ENCODE measurements at places on chromosomes 3 and 15.

GRCh38 chr3:150238048-150238802, 169.9 kb upstream of the TSC22D2 start:
- no peak for DNase-seq

DNA sequence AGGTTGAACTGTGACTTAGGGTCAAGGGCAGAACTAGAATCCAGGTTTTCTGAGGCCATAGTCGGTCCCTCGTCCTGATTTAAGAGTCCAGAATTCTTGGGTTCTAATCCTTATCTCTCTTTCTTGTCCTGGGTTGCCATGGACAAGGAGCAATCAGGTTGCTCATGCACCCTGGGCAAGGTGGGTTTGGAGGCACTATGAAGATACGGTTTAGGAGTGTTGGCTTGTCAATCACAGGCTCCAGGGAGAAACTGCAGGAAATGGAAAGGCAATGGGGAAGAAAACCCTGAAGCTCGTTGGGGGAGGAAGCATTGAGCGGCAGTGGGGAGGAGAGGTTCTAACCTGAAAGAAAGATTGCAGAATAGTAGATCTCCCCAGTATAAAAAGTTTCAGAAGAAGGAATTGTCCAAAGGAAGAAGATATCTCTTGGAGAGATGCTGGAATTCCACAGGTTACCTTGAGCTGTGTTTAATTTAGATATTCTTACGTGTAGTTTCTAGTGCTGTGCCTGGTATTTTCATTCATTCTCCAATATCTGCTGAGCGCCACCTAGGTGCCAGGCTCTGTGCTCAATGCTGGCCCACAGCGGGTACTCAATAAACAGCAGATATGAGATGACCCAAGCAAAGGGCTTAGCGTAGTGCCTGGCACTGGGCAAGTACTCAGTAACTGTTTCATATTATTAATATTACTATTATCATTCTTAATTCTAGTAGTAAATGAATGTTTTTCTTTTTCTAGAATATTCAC, 2.0 kb downstream of the ACAN start:
- DNase-seq: no peak

GRCh38 chr15:35450492-35450891, 95.5 kb downstream of the DPH6 start:
- no peak for DNase-seq

- DNase-seq: no peak
Measured at GRCh38 chr15:48025118-48025517, 95.7 kb upstream of the SLC24A5 start.

DNA sequence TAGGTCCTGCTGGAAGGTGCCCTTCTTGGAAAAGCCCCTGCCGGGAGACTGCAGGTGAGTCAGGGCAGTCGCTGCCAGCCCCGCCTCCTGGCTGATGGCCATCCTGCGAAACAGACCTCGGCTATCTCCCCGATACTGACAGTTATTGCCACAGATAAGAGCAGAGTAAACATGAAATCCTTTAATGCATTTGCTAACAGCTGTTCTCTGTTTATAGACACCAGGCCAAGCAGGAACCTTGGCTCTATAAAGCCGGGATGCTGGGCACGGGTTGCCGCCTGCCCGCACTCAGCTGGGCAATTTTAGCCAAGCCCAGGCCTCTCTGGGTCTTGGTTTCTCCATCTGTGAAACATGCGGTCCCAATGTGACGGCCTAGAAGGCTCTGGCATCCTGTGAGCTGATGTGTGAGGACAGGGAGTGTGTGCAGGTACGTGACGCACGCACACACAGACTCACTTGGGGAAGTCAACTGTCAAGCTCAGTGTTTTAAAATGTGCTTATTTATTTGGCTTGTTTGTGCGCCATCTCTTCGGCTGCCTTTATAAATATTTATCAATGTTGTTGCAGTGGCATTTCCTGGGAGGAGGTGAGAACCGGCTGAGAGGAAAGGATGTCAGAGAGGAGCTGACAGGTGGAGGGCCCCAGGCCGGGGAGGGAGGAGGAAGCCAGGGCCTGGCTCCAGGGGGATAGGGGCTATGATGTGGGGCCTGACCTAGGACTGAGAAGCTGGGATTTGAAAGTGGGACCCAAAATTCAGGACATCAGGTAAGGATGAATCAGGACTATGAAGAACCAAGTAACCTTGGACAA, 50.8 kb upstream of the PRR23E start:
- no peak for DNase-seq

GRCh38 chr3:125160606-125161371, 51.8 kb downstream of the SLC12A8 start:
- DNase-seq: no peak

- DNase-seq: no peak
Measured at GRCh38 chr3:44301746-44302145, 36.8 kb upstream of the TCAIM start.

GRCh38 chr3:43691120-43691995, 620 bp downstream of the ABHD5 start:
- peak; percentile 44 for DNase-seq

GRCh38 chr15:87902772-87903426, 353.6 kb downstream of the NTRK3 start:
- DNase-seq: no peak

DNA sequence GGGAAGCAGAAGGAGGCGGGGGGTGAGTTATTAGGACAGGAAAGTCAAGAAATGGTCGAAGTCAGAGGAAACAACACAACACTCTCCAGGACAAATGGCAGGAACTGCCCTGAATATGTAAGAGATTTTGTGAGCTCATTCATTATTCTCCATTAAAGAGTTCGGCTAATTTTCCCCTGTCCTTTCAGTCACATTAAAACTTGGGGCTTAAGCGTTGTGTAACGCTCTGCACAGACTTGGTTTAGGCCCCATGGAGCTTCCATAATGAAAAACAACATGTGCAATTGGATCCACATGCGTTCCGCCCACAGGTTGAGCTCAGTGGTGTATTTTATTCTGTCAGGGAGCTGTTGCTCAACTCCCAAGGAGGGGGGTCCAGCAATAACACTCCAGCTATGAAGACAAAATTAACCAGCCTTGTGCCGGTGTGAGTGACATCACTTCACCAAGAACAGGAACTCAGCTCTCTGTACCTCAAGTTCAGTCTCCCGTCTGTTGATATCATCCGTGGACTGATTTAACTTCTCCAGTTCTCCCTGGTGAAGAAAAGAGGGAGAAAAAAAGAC, 2.3 kb downstream of the SH3BP5 start:
- no peak for DNase-seq

GRCh38 chr3:20154928-20155327, 31.1 kb downstream of the SGO1 start:
- no peak for DNase-seq

GRCh38 chr3:46301122-46301835, 52.6 kb upstream of the CCR2 start:
- no peak for DNase-seq

GRCh38 chr15:71532994-71533393, 277.4 kb upstream of the NR2E3 start:
- no peak for DNase-seq

- DNase-seq: peak; percentile 48
Measured at GRCh38 chr15:65862682-65863081, 6.6 kb upstream of the RAB11A start.

- DNase-seq: no peak
Measured at GRCh38 chr15:52350423-52350822, 54.8 kb upstream of the MYO5C start.

DNA sequence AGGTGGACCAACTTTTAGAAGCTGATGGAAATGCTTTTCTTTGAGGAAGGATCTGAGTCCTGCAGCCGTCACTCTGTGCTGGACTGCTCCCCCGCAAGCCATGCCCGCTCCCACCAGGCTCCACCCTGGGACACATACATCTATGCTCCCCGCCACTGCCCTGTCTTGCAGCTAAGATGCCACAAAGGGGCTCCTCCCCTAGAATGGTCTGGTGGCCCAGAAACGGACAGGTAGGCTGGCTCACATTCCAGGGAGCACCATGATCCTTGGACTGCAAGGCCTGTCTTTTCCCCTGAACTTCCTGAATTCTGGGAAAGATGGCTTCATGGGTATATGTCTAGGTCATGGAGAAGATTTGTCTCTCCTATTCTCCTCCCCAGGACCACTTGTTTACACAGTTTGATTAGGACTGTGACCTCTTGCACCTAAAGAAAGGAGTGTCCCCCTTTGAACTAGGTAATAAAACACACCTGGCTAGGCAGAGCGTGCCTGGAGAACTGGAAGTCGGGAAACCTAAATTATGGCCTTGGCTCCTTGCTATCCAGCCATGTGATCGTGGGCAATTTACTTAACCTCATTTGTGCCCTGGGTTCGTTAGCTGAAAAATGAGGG, 220.9 kb upstream of the BHLHE40 start:
- DNase-seq: no peak

DNA sequence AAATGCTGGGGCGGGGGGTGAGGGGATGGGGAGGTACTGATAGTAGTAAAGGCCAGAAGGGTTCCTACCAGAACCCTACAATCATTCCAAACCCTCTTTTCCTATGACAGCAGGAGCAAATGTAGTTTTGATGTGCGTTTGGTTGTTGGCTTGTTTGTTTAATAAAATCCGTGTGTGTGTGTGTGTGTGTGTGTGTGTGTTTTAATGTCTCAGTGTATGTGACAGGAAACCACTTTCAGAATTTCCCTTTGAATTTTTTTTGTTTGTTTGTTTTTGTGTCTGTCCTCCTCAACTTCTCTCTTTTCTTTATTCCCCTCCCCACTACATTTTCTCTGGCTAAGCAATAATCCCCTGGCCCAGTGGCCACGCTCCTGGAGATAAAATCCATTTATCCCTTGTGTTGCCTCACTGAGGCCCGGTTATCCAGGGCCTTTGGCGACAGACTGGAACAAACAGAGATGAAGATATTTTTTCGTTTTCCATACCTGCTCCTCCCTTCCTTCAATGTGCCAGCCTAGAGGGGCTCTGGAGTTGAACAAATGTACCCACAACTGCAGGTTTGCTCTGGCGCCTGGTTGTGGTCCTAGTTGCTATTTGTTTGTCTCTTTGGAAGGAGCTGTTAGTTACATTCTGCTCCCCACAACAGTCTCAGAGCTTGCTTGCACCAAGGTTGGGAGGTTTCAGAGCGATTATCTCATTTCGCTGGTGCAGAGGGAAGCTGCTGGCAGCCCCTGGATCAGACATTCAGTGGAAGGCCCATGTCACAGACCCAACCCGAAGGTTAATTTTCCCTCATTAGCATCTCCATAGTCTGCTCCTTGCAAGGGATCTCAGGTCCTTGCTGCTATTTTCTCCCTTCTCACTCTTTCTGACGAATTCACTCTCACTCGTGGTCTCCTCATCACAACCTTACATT, 17.9 kb downstream of the NR2F2 start:
- DNase-seq: no peak

DNA sequence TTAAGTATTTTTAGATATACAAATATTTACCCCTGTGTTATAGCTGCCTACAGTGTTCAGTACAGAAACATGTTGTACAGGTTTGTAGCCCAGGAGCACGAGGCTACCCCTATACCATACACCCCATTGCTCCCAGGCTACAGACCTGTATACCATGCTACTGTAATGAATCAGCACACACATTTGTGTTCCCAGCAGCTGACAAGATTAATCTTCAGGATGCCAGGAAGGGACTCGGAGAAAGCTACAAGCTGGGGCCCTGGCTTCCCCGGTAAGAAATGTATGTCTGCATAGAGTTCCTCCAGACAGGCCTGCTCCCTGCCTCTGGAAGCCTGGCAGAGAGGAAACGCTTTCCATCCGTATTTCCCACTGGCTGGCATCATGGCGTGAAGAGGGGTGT, 136.5 kb downstream of the XXYLT1 start:
- DNase-seq: no peak

GRCh38 chr3:100796556-100796955, 87.3 kb downstream of the TFG start:
- DNase-seq: no peak

DNA sequence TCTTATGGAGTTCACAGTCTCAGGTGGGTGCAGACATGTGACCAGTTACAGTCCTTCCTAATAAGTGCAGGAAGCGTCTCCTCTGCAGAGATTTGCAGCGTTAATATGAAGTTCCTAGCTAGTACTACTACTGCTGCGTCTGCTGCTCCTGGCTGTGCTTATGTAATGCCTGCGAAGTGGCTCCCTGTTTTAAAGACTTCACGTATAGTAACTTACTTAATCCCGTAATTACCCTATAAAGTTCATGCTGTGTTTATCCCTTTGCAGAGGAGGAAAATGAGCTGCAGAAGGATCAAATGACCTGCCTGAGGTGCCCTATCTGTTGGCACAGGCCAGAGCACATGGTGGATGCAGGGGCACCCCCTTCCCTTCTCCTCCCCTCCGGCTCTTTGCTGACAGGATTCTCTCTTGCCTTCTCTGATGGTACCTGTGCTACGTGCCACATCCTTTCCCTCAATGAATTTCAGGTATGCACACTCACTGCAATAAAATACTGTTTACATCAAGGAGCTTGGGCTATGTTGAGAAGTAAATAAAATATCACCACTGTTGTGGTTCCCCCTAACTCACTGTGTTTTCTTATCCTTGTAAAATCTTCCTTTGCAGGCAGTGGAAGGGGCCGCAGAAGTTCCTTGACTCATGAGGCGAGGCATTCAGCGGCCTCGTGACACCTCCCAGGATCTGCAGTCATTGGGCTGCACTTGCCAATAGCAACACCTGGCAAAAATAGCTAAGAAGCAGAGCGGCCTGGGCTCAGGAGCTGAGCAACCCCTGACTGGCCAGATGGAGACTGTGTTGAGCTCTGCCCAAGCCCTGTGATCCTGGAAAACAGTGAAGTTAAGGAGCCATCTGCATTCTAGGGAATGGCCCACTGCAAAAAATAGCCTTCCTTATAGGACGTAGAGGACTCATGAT, 188.9 kb upstream of the ATP10A start:
- DNase-seq: no peak

GRCh38 chr3:132643366-132643765, 16.2 kb downstream of the ACAD11 start:
- no peak for DNase-seq

DNA sequence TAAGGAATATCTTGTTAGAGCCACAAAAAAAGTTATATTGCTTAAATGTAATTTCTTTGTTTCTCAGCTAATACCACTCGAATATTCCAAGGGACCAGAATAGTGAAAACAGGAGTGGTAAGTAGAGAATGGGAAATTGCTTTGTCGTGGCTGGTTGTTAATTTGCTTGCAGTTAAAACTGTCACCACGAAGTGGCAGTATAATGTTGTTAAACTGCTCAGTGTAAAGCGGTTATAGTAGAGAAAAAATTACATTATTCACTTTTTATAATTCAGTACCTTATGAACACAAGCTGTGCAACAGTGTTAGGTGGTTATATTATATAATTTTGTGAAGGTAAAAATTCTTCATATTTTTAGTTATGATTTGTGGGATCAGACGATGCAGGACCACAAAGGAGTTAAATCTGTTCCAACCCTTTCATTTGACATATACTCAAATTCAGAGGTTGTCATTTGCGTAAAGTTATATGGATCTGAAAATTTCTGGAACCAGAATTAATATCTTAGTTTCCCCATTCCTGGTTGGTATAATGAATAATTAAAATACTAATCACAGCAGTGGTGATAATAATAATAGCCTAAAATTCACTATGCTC, 171.8 kb downstream of the FEZF2 start:
- DNase-seq: no peak

GRCh38 chr3:64327100-64327804, 102.0 kb upstream of the PRICKLE2 start:
- DNase-seq: no peak

- DNase-seq: no peak
Measured at GRCh38 chr3:7683426-7683825, 818.2 kb upstream of the LMCD1 start.

- no peak for DNase-seq
Measured at GRCh38 chr3:146625186-146625775, 20.1 kb upstream of the PLSCR5 start.

- no peak for DNase-seq
Measured at GRCh38 chr3:76900596-76900995, 139.3 kb upstream of the ROBO2 start.

- DNase-seq: no peak
Measured at GRCh38 chr15:74179101-74179841, 5.8 kb downstream of the ISLR start.

GRCh38 chr3:86416334-86416733, 574.6 kb downstream of the VGLL3 start:
- no peak for DNase-seq
